Stimulated activated CD8-positive, alpha-beta memory T cell treated with anti-CD3 and anti-CD28 coated beads, Interleukin-7, amount 100 ng/mL, for 1 hour (primary cell): ENCODE measurements at places on chromosomes 12 and 14.

DNA sequence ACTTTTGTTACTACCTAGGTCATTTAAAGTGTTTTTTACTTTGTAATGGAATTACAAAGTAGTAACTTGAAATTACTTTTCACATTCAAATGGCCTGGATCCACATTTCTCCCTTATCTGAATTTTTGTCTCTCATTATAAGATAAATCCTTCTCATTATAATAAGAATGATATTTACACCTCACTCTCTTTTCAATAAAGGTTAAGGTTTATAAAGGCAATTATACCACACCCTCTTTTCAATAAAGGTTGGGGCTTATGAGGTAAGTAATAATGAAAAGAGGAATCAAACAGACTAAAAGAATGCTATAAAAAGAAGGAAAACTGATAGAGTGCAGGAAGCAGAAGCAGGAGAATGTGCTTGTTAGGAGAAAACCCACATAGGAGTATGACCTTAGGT, 210.8 kb downstream of the ACSS3 start:
- no peak for DNase-seq

- no peak for DNase-seq
Measured at GRCh38 chr12:121797937-121798786, 4.7 kb upstream of the RHOF start.

GRCh38 chr12:24045816-24046257, 96.4 kb upstream of the SOX5 start:
- no peak for DNase-seq

GRCh38 chr14:46250113-46250703, 401.4 kb downstream of the RPL10L start:
- DNase-seq, result no peak

DNA sequence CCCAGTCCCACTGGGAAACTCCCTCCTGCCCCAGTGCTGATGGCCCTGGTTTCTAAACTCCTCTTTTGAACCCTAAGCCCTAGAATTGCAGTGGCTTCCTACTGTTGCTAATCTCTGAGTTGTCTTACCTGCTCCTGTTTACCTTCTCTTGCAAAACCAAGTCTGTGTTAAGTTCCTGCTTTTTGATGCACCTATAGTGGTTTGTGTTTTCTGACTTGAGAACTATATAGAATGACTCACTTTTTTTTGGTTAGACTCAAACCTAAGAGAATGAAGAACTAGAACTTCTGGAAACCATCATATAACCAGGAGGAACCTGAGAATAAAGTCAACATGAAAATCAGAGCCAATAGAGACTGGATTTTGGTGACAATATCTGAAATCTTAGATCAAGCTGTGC, 5.5 kb upstream of the GAS2L3 start:
- no peak for DNase-seq

DNA sequence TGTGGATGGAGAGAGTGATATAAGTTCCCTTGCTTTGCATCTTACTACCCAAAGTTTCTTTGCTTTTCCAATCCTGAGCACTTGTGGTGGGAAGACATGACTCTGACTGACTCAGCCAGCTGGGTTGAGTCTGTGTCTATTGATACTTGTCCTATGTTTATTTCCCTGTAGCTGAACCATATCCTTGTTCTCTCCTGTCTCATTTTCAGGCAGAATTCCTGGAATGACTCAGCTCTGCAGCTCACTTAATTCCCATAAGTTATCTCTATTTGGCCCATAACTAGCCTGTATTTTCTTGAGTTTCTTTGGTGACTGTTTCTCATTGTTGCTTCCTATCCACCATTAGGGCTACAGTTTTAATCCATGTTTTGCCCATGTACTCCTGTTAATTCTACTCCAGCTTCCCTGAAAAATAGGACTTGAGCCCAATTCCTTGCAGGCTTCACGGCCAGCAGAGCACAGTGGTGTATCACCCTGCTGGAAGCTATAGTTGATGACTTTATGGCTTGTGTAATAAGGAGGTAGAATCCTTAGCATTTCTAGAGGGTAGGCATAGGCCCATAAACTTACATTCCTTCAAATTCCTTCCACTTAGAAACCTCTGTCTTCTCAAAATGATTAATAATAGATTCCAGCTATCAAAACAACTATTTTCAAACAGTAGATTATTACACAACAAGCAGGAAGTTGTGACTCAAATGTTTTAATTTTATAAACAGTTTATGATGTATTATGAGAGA, 183.1 kb downstream of the TMTC3 start:
- DNase-seq, result no peak

DNA sequence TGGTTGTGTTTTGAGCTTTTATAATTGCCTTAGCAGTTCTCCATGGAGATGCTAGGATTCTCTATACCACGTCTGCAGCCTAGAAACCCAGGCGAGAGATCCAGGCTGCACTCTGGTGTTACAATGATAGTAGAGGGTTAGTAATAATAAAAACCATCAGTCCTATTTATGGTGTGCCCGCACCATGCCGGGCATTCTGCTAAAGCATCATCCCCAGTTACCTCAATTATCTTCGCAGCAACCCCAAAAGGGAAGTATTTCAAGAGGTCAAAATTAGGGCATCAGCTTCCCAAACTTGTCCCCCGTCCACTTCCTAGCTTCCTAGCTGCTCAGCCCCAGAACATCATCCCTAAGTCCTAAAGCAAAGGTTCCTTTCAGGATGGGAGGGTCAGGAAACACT, 3.2 kb downstream of the SYNE3 start:
- no peak for DNase-seq

DNA sequence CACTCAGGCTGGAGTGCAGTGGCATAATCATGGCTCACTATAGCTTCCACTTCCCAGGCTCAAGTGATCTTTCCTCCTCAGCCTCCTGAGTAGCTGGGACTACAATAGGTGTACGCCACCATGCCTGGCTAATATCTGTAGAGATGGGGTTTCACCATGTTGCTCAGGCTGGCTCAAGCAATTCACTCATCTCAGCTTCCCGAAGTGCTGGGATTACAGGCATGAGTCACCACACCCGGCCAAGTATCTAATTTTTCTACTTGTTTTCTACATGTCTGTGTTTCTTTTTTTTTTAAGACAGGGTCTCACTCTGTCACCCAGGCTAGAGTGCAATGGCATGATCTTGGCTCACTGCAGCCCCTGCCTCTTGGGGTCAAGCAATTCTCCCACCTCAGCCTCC, 119.7 kb upstream of the MED13L start:
- no peak for DNase-seq

DNA sequence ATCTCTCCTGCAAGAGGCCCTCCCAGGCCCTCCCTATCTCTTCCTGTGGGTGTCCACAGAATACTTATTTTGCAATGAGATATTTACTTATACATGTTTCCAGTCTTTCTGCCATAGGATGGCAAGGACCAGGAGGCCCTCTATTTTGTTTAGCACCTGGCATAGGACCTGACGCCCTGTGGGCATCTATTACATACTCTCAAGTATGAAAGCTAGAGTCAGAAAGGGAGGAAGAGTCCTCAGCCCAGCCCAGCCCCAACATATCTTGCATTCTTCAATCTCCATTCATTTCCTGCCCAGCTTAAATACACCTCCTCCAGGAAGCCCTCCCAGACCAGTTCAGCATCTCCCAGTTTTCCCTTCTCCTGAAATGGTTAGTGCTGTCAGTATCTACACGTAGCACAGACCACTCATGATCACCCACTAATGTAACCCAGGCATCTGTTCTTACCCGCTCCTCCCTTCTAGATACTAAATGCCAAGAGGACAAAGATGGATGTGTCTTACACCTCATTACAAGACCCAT, 7.4 kb downstream of the FOXN4 start:
- no peak for DNase-seq

- no peak for DNase-seq
Measured at GRCh38 chr12:11728154-11728755, 78.8 kb downstream of the ETV6 start.
